ENCODE measurements at places on chromosomes 11 and 22. TPM values are rescaled to one million over a fixed set of nuclear protein-coding genes. Genes with fewer than 3 reads are reported as not detected.

GRCh38 chr11:75428281-75428724 is 4.7 kb downstream of the KLHL35 start:
- H3K36me3 ChIP-seq, result no peaks in the 10 kb centered on the region
- peaks cover 19% of the 10 kb centered on the region for H3K27me3 ChIP-seq
- no peak overlapping the region for H3K27ac ChIP-seq

Gene ZC3H7B
- total RNA-seq, result 35.9 TPM

- no peaks in the 10 kb centered on the region for H3K27me3 ChIP-seq
- H3K36me3 ChIP-seq, result peaks cover 7% of the 10 kb centered on the region
- peaks cover 12% of the 10 kb centered on the region for H3K4me1 ChIP-seq
- no peak overlapping the region for H3K4me3 ChIP-seq
- peak overlapping the region; percentile 32 for H3K27ac ChIP-seq
Observed at GRCh38 chr11:126335463-126335760, 20.1 kb upstream of the ST3GAL4 start.

- H3K4me1 ChIP-seq, result peaks cover 33% of the 10 kb centered on the region
- H3K27me3 ChIP-seq, result no peaks in the 10 kb centered on the region
- no peak for DNase-seq
- peaks cover 12% of the 10 kb centered on the region for H3K36me3 ChIP-seq
Observed at GRCh38 chr11:75406338-75406777, 7.0 kb downstream of the RPS3 start.

- no peak overlapping the region for H3K27ac ChIP-seq
- H3K4me3 ChIP-seq, result no peak overlapping the region
- H3K27me3 ChIP-seq, result peaks cover 23% of the 10 kb centered on the region
- DNase-seq, result no peak
- H3K4me1 ChIP-seq, result no peaks in the 10 kb centered on the region
Observed at GRCh38 chr11:87974797-87975196, 200.4 kb downstream of the RAB38 start.

DNA sequence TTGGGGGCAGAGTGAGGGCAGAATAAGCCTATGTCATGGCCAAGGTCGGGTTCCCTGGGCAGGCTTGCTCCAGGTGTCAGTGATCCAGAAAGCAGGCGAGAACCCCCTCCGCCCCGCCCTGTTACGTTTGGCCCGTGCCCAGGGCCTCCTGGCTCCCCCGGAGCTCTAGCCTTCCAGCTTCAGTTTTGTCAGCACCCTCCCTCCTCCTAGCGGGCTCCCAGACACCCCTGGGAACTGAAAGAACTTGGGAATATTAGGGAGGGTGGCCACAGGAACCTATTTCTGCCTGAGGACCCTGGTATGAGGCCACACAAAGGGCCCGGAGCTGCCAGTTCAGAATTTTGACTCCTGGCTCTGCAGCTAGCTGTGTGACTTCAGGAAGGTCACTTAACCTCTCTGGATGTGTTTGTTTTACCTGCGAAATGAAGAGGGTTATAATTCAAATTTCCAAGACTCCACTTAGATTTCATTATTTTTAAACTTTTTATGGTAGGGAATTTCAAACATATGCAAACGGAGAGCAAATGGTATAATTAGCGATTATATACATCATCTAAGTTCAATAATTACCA is 1.2 kb downstream of the TUBA8 start:
- peaks cover 28% of the 10 kb centered on the region for H3K4me1 ChIP-seq
- H3K27me3 ChIP-seq, result peaks cover 14% of the 10 kb centered on the region
- DNase-seq, result no peak
- H3K36me3 ChIP-seq, result peaks cover 6% of the 10 kb centered on the region

- no peak overlapping the region for H3K4me3 ChIP-seq
- no peak for DNase-seq
- no peak overlapping the region for H3K27ac ChIP-seq
Observed at GRCh38 chr11:6414874-6415328, 4.0 kb downstream of the APBB1 start.

- no peak for DNase-seq
- H3K36me3 ChIP-seq, result peaks cover 14% of the 10 kb centered on the region
- H3K4me1 ChIP-seq, result peaks cover 9% of the 10 kb centered on the region
- no peaks in the 10 kb centered on the region for H3K27me3 ChIP-seq
- H3K4me3 ChIP-seq, result no peak overlapping the region
Observed at GRCh38 chr11:17898782-17899181, 114.1 kb downstream of the SERGEF start.

DNA sequence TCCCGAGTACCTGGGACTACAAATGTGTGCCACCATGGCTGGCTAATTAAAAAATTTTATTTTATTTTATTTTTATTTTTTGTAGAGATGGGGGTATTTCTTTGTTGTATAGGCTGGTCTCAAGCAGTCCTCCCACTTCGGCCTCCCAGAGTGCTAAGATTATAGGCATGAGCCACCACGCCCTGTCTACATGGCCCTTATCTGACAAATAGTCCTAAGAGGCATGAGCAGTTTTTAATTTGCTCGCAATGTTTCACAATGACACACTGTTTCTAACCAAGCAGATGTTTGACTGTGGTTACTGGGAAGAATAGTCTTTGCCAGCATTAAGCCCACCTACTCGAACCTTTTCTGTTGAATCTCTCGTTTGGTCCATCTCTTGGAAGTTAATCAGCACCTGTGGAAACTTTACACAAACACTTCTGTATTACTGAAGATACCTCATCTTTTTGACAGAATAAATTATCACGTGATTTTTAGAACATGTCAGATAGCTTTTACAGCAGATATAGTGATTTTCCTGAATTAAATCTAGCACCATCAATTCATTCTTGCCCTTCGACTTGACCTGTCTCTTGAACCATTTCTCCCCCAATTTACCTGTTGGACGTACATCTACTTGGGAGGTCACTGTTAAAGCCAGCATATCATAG is 71.4 kb downstream of the MTMR3 start:
- no peaks in the 10 kb centered on the region for H3K27me3 ChIP-seq
- H3K27ac ChIP-seq, result no peak overlapping the region
- H3K4me3 ChIP-seq, result no peak overlapping the region
- DNase-seq, result no peak
- H3K36me3 ChIP-seq, result peaks cover 6% of the 10 kb centered on the region
- H3K4me1 ChIP-seq, result peaks cover 37% of the 10 kb centered on the region

Gene NNMT
- total RNA-seq, result not detected

DNA sequence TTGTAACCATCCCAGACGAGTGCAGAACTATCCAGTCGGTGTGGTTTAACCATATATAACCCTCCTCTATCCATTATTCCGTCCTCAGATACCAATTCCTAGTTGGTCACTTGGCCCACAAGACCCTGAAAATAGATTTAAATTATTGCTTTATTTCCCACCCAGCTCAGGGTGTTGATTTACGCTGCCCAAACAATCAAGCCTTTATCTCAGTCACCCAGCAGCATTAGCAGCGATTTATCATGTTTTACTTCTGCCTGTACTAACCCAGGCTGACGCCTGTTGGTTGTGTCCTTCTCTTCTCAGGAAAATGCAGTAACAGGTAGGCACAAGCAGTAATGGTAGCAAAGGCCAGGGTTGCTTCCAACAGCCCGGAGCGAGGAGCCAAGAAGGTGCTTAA is 81.2 kb downstream of the DSCAML1 start:
- DNase-seq, result no peak
- H3K4me1 ChIP-seq, result no peaks in the 10 kb centered on the region
- no peaks in the 10 kb centered on the region for H3K36me3 ChIP-seq
- no peak overlapping the region for H3K4me3 ChIP-seq

DNA sequence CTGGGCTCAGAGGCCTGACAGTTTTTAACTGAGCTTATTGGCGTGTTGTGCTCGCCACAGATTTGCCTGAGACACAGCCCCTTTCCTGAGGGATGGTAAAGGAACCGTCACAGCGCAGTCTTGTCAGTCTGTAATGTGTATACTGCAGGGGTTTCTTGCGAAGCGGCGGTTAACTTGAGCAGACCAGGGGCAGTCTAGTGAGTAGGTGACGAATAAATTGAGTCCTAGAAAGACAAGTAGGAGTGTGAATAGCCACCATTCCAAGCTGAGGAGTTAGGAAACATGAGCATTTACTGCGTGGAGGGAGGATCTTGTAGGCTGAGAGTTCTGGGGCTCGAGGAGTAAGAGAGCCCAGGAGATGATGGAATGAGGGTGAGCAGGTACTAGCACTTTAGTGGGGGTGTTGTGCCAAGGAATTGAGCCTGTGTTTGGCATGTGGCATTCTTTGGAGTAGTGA is 1.4 kb downstream of the MED15 start:
- peaks cover 49% of the 10 kb centered on the region for H3K4me1 ChIP-seq
- H3K27ac ChIP-seq, result peak overlapping the region; percentile 94
- H3K27me3 ChIP-seq, result no peaks in the 10 kb centered on the region
- no peaks in the 10 kb centered on the region for H3K36me3 ChIP-seq
- DNase-seq, result no peak
- H3K4me3 ChIP-seq, result peak overlapping the region; percentile 99

GRCh38 chr11:70064726-70065317 is 13.3 kb upstream of the ANO1 start:
- DNase-seq, result no peak
- H3K4me3 ChIP-seq, result no peak overlapping the region
- H3K36me3 ChIP-seq, result no peaks in the 10 kb centered on the region

GRCh38 chr22:49962012-49962750 is 1.6 kb downstream of the PIM3 start:
- H3K36me3 ChIP-seq, result no peaks in the 10 kb centered on the region
- DNase-seq, result peak; percentile 77
- peak overlapping the region; percentile 98 for H3K27ac ChIP-seq
- H3K27me3 ChIP-seq, result no peaks in the 10 kb centered on the region
- peaks cover 25% of the 10 kb centered on the region for H3K4me1 ChIP-seq

Gene BATF2
- total RNA-seq, result not detected

DNA sequence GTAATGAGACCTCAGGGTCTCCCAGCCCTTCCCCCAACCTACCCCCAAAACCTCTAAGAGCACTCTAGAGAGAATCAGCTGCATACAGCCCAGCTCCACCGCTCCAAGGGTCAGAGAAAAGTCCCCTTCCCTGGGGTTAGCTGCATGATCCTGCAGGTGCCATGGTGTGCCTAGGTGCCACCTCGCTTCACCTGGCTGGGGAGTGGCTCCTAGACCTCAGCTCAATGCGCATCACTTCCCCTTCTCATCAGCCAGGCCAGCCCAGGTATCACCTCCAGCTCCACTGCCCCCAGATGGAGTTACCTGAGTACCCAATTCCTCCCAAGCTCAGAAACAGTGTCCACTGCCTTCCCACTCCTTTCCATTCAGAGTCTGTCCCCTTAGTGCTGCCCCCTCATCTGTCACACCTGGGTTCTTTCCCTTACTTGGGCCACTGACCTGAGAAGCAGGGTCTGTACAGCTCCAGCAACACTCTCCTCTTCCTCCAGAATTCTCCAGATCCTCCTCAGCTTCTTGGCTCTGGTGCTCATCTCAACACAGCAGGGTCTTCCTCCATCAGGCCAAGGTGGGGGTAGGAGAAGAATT is 1.3 kb downstream of the STARD10 start:
- H3K27me3 ChIP-seq, result no peaks in the 10 kb centered on the region
- no peak for DNase-seq
- H3K27ac ChIP-seq, result peak overlapping the region; percentile 99
- H3K36me3 ChIP-seq, result no peaks in the 10 kb centered on the region
- H3K4me1 ChIP-seq, result peaks cover 22% of the 10 kb centered on the region

Gene LGALS1
- 152 TPM for total RNA-seq

Gene RASSF7
- 29.4 TPM for total RNA-seq

DNA sequence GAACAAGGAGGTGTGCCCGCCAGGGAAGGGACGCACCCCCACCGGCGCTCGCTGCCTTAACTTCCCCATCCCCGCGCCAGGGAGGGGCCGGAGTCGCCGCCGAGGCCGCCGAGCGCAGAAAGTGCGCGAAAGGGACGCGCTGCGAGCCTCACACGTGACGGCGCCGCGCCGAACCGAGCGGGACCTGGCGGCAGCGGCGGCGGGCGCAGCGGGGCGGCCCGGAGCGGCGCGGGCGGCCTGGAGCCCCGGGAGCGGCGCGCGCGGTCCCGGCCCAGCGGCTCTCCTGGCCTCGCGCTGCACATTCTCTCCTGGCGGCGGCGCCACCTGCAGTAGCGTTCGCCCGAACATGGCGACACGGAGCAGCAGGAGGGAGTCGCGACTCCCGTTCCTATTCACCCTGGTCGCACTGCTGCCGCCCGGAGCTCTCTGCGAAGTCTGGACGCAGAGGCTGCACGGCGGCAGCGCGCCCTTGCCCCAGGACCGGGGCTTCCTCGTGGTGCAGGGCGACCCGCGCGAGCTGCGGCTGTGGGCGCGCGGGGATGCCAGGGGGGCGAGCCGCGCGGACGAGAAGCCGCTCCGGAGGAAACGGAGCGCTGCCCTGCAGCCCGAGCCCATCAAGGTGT is at the start of gene SORL1:
SORL1 (plus strand) TSS at position 329 of the 623 bp plus-strand sequence; CDS start at position 347, 18 bp downstream.
- peak within 1 kb of the TSS; percentile 99 for H3K27ac ChIP-seq
- H3K4me1 ChIP-seq, result peaks cover 78% of the 10 kb centered on the region
- H3K36me3 ChIP-seq, result peaks cover 12% of the 10 kb centered on the region
- DNase-seq, result peak; percentile 61
- no peaks in the 10 kb centered on the region for H3K27me3 ChIP-seq
- H3K4me3 ChIP-seq, result peak within 1 kb of the TSS; percentile 99

GRCh38 chr22:25332386-25332785 is 112.9 kb downstream of the CRYBB2 start:
- H3K4me3 ChIP-seq, result no peak overlapping the region
- peaks cover 2% of the 10 kb centered on the region for H3K4me1 ChIP-seq
- H3K27ac ChIP-seq, result no peak overlapping the region
- DNase-seq, result no peak
- H3K27me3 ChIP-seq, result peaks cover 10% of the 10 kb centered on the region

GRCh38 chr11:85307366-85307765 is 319.8 kb downstream of the DLG2 start:
- peaks cover 3% of the 10 kb centered on the region for H3K36me3 ChIP-seq
- no peak for DNase-seq
- no peak overlapping the region for H3K27ac ChIP-seq
- no peaks in the 10 kb centered on the region for H3K27me3 ChIP-seq
- H3K4me1 ChIP-seq, result no peaks in the 10 kb centered on the region

GRCh38 chr11:109785714-109786113 is 307.5 kb upstream of the ZC3H12C start:
- H3K27me3 ChIP-seq, result no peaks in the 10 kb centered on the region
- H3K4me3 ChIP-seq, result no peak overlapping the region
- DNase-seq, result no peak

- no peaks in the 10 kb centered on the region for H3K27me3 ChIP-seq
- peak overlapping the region; percentile 88 for H3K27ac ChIP-seq
- H3K4me1 ChIP-seq, result peaks cover 19% of the 10 kb centered on the region
- H3K36me3 ChIP-seq, result peaks cover 3% of the 10 kb centered on the region
Observed at GRCh38 chr11:2306452-2306823, 4.6 kb downstream of the TSPAN32 start.

GRCh38 chr22:20982563-20982882 is 426 bp downstream of the LZTR1 start:
- peaks cover 7% of the 10 kb centered on the region for H3K36me3 ChIP-seq
- peak overlapping the region; percentile 93 for H3K27ac ChIP-seq
- DNase-seq, result no peak
- H3K4me3 ChIP-seq, result peak overlapping the region; percentile 98

Gene ANO1
- total RNA-seq, result not detected

GRCh38 chr22:49013707-49014106 is 814.0 kb downstream of the BRD1 start:
- peaks cover 31% of the 10 kb centered on the region for H3K27me3 ChIP-seq
- H3K4me1 ChIP-seq, result no peaks in the 10 kb centered on the region
- no peak for DNase-seq
- no peak overlapping the region for H3K27ac ChIP-seq
- no peak overlapping the region for H3K4me3 ChIP-seq

Gene CCDC89
- 0.47 TPM for total RNA-seq

- H3K27ac ChIP-seq, result no peak overlapping the region
- peaks cover 7% of the 10 kb centered on the region for H3K36me3 ChIP-seq
- H3K4me1 ChIP-seq, result peaks cover 44% of the 10 kb centered on the region
- no peaks in the 10 kb centered on the region for H3K27me3 ChIP-seq
Observed at GRCh38 chr11:96290031-96290430, 53.0 kb downstream of the MAML2 start.
